RPMI7951 (cell line): ENCODE measurements at places on chromosomes 16 and 17. TPM values are rescaled to one million over a fixed set of nuclear protein-coding genes. Genes with fewer than 3 reads are reported as not detected.
A peak's percentile ranks its signal among the peaks of the same experiment; 100 is the strongest.

UTS2R gene
- not detected in 2 replicates for total RNA-seq

CD300E gene
- total RNA-seq, result not detected in 2 replicates

ASIC2 gene
- not detected in 2 replicates for total RNA-seq

DNA sequence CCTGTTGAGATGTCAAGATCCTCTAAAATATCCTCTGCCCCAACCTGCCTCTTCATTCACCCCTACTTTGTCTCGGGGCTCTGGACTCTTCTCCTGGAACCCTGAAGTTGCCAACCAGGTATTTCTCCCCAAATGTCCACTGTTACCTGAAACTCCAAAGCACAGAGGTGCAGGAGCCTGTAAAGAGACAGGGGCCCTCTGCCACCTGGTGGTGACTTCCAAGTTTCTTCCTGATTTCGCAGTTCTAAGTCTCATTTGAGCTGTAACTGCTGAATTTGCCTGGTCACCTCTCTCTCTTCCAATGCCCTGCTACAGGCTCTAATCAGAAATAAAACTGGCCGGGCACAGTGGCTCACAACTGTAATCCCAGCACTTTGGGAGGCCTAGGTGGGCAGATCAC lies 77.1 kb upstream of the RCVRN start:
- DNase-seq, result no peak

DNA sequence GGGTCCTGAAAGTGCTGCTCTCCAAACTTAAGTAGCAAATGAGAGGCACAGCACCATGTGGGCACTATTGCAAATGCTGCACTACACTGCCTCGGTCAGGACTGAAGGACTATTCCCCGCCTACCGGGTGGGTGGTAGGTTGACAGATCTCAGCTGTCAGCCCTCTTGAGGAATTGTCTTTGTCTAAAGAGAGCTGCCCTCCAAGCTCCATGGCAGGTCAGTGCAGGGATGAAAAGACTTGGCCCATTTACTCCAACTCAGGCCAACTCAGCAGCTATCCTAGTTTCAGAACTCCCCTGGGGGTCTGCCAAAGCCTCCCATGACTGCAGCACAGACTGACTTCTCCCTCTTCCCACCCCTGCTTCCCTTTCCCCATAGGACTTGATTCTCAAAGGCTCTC lies 3.4 kb upstream of the PDZD9 start:
- DNase-seq, result no peak

DNA sequence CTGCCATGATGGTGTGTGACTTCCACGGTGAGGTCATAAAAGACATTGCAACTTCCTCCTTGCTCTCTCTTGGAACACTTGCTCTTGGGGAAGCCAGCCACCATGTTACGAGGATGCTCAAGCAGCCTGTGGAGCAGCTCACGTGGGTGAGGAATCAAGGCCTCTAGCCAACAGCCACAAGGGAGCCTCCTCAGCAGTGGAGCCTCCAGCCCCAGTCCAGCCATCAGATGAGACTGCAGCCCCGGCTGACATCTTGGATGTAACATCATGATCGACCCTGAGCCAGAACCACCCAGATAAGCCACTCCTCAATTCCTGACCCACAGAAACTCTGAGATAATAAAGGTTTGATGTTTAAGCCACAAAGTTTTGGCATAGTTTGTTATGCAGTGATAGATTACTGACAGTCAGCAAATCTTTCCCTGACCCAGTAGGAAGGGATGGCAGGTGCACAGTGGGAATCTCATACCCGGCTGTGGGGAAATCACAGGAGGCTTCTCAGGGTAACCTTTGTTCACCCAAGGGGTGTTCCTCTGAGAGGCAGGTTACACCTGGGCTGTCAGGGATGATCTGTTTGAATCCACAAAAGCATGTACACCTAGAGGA lies 23.3 kb upstream of the GINS2 start:
- DNase-seq, result no peak

GRCh38 chr17:40850293-40850972 lies 16.6 kb downstream of the KRT12 start:
- no peak for DNase-seq

GRCh38 chr17:39404542-39405378 lies 3.3 kb upstream of the FBXL20 start:
- DNase-seq, result peak; percentile 72

DNA sequence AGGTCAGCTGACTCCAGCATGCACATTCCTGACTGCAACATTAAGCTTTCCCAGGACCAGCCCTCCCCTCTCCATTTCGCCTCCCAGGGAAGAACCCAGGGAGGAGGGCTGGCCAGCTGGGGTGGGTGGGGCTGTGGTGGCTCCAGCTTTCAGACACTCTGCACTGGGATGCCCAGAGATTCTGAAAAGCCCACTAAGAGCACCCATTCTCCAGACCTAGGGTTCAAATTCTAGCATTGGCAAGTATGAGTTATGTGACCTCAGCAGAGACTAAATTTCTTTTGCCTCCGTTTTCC lies 7.8 kb downstream of the DLX3 start:
- no peak for DNase-seq
